ENCODE measurements at places on chromosomes 5 and 9.

DNA sequence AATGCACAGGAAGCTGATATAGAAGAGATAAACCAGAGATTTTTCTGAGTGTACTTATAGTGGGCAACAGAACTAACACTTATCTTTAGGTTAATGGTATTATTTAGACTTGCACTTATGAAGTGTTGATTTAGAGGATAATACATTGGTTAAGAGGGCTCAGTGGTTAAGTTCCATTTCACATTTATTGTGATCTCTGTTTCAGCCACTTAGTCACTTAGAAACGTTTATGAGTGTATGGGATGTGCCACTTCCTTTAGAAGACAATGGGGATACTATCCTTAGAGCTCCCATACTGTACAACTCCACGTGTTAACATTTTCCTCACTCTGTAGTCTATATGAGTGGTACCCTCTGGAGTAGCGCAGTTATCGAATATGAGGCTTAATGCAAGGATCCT, 57.5 kb downstream of the PIP5K1B start:
- DNase-seq = no peak

- DNase-seq = no peak
Observed at GRCh38 chr5:163506726-163507125, 1.3 kb downstream of the MAT2B start.

DNA sequence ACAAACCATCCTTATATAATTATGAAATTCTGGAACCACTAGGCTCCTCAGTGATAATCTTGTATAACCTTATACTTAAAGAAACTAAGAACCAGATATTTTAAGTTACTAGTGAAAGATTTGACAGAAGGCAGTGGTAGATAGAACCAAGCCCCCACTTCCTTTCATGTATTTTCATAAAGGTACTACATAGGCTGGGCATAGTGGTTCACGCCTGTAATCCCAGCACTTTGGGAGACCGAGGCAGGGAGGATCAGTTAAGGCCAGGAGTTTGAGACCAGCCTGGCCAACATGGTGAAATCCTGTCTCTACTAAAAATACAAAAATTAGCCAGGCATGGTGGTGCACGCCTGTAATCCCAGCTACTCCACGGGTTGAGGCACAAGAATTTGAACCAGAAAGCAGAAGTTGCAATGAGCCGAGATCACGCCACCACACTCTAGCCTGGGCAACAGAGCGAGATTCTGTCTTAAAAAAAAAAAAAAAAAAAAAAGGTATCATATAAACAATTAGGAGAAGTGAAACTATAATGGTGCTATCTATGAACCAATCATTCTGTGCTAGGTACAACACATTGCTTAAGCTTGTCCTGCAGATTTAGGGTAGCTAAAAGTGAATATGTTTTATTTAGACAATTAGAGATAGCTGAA, 27.9 kb upstream of the DTWD2 start:
- DNase-seq = no peak

DNA sequence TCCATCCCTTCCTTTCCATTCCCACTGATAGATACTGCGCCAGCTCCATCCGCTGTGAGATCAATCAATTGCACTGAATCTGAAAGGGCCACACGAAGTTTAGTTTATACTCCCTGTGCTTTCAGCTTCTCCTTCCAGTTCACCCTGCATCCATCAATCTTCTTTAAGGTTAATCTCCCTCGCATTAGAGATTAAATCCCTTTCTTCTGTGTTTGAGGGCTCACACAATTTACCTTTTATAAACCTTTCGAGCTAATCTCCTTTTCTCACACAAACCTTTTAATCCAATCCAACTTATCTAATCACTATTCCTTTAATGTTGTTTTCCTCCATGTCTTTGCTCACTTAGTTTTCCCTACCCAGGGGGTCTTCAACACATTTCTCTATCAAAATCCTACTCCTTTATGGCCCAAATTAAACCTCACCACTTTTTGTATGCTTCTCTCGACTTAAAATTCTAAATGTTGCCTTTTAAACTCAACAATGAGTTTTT, 64.6 kb upstream of the HAPLN1 start:
- DNase-seq = no peak
